ENCODE measurements at places on chromosomes 3 and 15.

DNA sequence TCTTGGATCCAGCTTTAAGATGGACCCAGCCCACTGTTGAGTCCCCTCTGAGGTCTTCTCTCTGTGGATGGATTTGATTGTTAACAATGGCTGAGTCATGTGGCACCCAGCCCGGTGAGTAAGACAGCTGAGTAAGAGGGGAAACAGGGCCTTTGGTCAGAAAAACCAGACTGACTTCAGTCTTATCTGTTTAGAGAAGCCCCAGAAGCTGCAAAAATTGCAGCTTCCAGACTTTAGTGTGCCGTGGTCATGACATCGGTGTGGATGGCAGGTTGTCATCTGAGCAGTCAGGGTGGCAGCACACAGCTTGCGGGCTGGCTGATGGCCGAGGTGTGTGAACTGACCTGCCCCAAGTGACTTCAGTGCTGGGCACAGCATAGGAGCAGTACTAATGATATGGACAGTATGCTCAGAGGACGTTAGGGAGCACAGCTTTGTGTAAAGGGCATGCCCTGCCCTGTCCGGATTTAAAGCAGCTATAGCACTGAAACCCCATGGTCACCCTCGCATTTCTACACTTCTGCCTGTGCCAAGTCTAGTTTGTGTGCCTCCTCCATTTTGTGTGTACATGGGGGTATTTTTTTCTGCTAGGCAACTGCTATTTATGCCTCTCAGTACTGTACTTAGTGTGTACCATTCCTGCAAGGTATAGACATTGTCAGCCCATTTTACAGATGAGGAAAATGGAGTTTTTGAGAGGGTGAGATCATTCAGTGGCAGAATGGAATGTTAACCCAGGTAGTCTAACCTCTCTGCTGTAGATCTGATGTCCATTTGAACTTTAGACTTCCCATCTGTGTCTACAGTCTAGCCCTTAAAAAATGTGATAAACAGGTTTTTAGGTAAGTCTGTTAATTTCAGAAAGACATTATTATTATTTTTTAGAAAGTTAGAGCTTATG is 44.4 kb downstream of the FLNB start:
- peak; percentile 20 for DNase-seq

GRCh38 chr3:20589275-20589674 is 403.3 kb upstream of the SGO1 start:
- DNase-seq: no peak

GRCh38 chr3:170003881-170004356 is 33.9 kb upstream of the GPR160 start:
- no peak for DNase-seq

DNA sequence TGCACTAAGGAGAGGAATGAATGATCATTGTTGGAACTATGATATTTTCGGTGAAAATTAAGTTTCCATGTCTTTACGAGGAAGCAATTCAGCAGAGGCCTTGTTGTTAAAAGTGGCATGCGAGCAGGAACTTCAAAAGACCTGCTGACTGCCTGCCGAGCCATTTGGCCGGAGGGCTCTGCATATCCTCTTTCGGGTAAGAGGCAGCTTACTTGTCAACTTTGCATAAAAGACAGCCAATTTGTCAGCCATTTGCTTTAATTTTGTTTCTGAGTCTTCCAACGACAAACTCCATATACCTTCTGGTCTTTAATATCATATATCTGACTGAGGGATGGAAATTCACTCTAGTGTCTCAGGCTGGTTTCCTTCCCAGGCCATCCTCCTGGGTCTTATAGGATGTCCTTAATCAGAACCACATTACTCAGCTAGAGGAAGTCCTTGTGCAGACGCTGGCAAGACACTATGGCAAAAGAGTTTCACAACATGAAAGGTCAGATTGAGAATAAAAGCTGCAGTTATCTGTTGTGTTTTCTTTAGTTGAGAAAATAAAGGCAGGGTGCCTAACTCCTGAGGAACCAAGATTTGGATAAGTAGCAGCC is 128.7 kb upstream of the WNT5A start:
- no peak for DNase-seq

DNA sequence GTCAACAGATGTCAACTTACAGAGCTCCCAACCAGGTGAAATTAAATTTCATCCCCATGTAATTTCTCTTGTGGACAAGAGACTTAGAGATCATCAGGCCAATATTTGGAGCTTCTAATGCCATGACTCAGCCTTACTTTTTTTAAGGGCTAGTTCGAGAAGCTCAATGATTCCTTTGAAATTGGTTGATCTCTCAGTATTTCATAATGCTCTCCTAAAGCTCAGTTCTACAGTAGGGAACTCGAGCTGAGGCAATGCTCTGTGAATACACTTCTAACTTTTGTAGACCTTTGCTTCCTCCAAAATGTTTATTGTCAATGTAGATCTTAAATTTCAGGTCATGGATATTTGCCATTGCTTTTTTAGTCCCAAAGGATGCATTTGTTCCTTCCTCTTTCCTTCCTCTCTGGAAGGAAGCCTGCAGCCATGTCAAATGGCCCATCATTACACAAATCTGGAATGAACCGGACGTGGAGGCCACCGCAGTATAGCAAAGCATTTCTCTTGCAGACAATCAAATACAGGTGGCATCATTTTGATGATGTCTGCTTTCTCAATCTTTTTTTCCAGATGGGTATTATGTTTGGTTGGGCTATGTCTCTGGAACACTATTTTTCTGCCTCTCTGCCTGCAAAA is 28.3 kb downstream of the STARD5 start:
- no peak for DNase-seq

- DNase-seq: no peak
Measured at GRCh38 chr15:25094519-25094918, 139.7 kb downstream of the SNRPN start.

- DNase-seq: no peak
Measured at GRCh38 chr3:100023150-100023549, 91.2 kb downstream of the FILIP1L start.

DNA sequence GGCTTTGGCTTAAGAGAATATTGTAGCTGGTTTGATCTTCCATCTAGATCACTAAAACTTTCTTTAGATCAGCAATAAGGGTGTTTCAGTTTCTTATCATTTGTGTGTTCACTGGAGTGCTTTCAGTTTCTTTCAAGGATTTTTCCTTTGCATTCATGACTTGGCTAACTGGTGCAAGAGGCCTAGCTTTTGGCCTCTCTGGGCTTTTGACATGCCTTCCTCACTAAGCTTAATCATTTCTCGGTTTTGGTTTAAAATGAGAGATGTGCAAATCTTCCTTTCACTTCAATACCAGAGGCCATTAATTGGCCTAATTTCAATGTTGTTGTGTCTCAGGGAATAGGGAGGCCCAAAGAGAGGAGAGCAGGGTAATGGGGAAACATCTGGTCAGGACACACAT is 30.3 kb upstream of the CCNB2 start:
- DNase-seq: no peak

DNA sequence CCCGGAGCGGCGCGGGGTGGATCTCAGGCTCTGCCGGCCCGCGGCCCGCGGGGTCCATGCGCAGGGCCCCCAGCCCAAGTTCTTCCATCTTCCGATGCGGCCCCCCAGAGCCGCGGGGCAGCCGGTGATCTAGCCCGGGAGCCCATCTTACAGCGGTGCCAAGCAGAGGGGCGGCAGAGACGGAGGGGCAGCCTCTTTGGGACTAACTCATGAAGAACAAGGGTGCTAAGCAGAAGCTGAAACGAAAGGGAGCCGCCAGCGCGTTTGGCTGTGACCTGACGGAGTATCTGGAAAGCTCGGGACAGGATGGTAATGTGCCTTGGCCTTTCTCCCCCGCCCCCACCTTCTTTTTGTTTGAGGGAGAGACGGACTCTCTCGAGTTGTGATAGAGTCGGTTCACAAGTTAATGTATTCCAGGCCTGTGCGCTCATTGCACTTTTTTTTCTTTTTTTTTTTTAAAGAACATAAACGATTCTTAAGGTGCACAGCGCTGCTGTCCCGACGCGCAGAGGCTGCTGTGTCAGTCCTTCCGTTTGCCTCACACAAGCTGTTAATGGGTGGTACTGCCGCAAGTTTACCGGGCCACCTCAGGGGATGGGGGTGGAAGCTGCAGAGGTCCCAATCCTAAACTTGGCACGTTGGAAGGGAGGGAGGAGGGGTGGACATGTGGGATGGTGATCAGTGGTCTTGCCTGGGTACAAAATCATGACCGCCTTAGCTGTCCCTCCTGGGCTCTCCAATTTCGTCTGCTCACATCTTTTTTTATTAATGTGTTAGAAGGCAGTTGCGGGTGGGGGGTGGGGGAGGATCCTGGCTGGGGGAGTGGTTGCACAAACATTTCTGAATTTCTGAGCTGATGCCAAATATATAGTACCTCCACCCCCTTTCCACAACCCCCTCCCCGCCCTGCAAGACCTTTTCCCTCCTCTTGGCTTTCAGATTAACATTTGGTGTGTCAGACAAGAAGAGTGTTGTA is 801 bp downstream of the ARHGAP31 start:
- DNase-seq: peak; percentile 39
